GM13977 (cell line): ENCODE measurements at places on chromosomes 5 and 9.

- DNase-seq: no peak
Observed at GRCh38 chr9:3578786-3579185, 53.0 kb upstream of the RFX3 start.

DNA sequence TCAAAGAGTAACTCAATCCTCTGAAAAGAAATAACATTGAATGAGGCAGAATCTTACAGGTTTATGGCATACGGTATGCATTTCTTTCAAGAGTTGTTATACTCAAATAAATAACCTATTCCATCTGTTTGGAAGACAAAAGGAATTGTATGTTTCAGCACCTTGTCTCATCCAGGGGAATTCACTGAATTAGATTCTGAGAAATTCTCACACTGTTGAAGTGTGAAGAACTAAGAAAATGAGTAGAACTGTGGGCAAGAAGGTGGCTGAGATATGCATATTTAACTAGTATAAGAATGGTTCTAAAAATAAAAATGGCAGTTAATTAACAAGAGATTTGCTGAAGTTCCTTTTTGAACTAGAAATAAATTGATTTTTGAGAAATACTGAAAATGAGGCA lies 279.3 kb upstream of the DAP start:
- no peak for DNase-seq

- no peak for DNase-seq
Observed at GRCh38 chr9:92769990-92770359, 5.3 kb upstream of the BICD2 start.

- DNase-seq: no peak
Observed at GRCh38 chr9:120353506-120353905, 226.5 kb downstream of the CDK5RAP2 start.

DNA sequence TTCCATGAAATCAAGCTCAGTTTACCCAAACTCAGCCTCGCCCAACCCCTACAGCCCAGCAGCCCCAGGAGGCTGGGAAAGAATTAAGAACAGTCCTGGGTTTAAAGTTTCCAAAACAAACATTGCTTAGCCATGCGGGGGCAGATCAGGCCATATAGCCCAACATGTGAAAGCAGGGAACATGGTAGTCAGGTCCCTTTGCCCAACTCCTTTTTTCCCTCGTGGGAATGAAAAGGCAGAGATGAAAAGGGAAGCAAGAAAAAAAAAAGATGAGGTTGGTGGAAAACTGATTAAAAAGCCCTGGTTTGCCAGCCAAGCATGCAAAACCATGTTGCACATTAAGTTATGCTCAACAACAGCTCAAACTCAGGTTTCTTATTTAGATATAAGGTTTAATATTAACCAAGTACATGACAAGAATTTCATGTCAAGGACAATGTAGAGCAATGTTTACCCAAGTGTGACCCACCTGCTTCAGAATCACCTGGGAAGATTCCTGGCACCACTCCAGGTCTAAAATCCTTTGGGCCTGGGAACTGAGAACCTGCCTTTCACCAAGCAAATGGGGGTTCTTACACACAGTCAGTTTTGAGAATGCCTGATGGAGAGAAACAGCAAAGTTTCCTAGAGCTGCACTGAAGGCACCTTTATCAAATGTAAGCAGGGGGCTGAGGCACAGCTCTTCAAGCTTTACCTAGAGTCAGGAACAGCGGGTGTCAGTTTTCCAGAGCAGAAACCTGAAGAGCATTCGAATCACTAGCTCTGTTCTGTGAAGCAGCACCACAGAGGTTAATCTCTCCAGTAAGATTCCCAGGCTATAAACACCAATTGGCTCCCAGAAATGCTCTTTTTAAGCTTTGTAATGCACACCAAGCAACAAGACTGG lies 1.7 kb downstream of the FREM1 start:
- no peak for DNase-seq

DNA sequence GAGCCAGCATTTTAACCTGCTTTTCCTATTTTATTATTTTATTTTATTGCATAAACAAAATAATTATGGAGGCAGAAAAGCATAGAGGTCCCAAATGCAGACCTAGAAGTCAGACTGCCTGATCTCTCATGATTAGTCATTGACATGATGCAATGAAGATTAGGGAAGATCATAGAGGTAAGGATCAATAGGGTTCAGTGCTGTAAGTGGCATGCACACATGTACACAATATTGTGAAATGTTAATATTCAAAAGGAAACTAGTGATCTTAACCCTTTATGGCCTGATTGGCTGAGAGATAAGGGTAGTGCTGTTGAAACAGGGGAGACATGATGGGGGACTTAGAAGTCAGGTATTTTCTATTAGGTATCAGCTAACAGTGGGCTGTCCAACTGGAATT lies 1.1 kb upstream of the FRRS1L start:
- no peak for DNase-seq

- DNase-seq: no peak
Observed at GRCh38 chr5:146179696-146180095, 2.8 kb downstream of the LARS1 start.

DNA sequence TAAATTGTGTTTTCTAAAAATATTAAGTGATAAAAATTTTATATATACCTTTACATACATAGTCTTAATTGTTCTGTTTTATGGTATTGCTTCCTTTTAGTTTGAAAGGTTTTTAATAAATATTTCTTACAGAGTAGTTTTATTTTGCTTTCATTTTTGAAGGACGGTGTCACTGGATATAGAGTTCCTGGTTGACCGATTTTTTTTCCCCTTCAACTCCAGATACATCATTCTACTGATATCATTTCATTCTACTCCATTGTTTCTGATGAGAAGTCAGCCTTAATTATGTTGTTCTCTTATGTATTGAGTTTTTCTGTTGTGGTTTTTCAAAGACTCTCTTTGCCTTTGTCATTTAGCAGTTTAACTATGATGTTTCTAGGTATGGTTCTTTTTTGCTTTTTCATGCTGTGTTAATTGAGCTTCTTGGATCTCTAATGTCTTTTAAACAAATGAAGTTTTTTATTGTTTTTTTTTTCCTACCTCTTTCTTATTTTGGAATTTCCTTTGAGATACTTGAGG lies 30.4 kb downstream of the MTREX start:
- DNase-seq: no peak

DNA sequence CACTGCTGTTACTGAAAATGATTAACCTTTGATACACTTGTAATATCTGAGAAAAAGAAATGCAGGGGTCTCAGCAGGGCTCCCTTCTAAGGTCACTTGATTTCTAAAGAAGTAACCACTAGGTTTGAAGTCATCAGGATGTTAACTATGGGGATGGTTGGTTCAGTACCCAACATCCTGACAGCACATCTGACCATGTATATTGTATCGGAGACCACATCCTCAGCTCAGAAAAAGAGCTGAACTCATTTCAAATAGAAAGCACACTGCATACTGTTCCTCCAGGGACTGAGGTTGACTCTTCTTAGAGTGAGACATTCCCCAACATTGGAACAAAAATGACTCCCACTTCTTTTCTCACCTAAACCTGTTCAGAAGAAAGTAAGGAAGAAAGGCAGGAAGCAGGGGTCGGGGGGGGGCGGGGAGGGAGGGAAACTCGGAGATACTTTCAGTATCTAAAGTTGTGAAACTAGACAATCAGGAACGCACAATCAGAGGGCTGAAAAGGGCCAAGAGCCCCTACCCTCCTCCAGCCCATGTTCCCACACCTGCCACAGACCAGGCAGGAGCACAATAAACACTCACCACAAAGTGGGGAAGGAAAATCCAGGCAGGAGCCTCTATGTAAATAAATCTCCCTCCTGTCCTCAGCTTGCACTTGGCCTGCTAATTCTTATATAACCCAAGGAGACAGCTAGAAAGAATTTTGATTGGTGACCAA lies 730 bp upstream of the GZMA start:
- DNase-seq: no peak

- DNase-seq: peak; percentile 46
Observed at GRCh38 chr9:567128-567746, 274.3 kb upstream of the DMRT1 start.

GRCh38 chr9:90073186-90073945 lies 468.6 kb downstream of the GADD45G start:
- no peak for DNase-seq

DNA sequence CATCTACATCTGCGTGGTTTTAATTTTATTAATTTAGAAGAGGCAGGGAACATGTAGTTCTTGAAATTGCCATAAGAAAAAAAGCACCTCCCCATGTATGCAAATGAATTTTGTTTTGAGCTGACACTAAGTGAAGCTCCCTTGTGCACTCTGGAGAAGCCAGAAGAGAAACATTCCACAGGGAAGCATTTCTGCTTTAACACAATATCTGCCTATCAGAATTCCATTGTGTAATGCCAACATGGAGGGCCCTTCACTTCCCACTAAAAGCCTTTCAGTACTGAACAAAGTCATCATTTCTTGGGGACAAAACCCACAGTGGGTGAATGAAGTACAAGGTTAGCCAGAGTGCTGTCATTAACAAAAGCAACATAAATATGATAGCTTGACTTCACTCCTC lies 59.7 kb downstream of the PRELID2 start:
- no peak for DNase-seq

DNA sequence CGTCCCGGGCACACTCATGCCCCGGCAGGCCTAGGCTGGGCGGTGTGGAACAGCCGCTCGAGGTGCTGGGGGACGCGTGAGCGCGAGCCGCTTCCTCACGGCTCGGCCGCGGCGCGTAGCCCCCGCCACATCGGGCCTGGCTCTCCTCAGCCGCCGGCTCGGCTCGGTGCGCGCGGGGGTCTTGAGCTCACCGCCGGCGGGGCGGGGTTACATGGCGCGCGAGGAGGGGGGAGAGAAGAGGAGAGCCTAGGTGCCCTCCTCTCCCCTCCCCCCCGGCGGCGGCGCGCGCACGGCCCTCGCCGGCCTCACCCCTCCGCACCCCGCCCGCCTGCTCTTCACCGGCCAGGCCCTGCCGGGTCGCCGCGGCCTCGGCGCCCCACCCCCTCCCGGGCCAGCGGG lies 7.7 kb downstream of the RANBP6 start:
- DNase-seq: peak; percentile 79

DNA sequence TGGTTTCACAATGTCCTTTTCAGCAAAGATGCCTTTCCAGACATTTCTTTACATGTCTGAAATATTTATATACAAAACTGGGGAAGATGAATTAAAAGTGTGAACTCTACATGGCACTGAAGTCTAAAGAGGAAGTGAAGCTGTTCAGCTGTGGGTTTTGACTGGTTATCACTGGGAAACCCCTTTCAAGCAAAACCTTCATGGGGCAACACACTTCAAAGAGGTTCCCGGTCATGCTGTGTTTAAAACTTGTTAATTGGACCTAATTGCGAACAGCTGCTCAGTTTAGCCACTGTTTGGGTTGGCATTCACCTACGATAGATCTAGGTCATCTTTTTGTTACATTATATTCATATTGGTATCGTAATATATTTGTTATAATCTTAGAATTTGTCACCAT lies 20.0 kb upstream of the GDNF start:
- DNase-seq: peak; percentile 69

GRCh38 chr5:32090026-32090754 lies 83.9 kb downstream of the GOLPH3 start:
- DNase-seq: no peak
